ENCODE measurements at places on chromosomes 5 and 9.
A peak's percentile ranks its signal among the peaks of the same experiment; 100 is the strongest.

DNA sequence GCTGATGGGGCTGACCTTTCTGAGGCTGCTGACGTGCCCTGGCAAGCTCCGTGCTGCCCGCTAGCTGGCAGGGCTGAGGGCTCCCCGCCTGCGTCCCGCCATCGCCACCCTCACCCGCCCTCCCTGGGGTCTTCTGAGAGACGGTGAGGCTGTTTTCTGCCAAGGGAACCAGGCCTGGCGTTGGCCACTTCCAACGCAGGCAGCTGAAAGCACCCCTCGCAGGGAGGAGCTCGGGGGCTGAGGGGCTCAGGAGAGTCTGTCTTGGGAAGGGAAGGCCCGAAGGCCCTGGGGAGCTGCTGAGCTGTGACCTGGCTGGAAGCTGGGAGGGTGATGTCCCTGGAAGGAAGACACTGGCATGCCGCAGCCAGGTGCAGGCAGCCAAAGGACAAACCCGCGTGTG lies 9.8 kb upstream of the TMEM250 start:
- no peak for DNase-seq

DNA sequence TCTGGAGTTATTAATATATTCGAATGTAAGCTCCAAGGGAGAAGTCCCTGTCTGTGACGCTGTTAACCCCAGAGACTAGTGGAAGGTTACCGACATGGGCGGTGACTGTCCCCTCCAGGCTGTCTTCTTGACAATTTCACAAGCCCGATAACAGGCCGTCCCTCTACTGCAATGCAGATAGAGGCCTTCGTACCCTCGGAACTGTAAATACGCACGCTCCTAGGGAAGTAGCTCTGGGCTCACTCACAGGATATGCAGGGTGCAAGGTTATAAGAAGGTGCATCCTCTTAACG lies 680 bp upstream of the RFK start:
- DNase-seq = peak; percentile 75

- DNase-seq = no peak
These were observed 274.4 kb downstream of the KCNN2 start for GRCh38 chr5:114636271-114636670.

DNA sequence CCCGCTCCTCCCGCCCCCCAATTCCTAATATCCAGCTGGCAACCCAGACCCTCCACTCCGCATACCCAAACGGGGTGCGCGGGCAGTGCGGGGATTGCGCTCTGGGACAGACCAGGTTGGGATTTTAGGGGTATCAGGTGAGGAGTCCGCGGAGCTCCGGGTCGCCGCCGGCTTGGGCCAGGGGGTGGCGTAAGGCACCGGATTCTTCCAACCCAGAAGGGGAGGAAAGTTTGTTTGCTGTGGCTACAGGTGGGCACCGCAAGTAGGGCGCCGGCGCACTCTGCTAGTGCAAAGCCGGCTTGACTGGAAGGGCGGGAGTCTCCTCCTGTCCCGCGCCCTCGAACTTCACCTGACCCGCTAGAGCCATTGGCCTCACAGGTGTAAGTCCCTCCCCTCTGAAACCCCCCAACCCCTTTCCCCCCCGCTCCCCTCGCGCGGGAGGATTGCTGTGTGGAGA lies 709 bp downstream of the IQGAP2 start:
- peak; percentile 29 for DNase-seq

DNA sequence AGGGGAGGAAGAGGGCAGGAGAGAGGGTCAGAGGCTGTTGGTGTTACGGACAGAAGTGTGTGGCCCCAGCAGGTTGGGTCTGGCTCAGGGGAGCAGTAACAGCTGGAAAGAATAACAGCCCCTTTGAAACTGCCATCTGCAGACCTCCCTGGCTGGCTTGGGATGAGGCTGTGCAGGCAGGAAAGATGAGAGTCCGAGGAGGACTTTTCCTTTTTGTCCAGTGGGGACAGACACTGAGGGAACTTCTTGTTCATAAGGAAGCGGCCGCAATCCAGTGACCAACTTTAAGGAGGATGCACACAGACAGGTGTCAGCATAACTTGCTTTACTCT lies 14.8 kb upstream of the PLEKHG4B start:
- no peak for DNase-seq
